Sigmoid colon (tissue), 7 donors: ENCODE measurements at places on chromosomes 4 and X. TPM values are rescaled to one million over a fixed set of nuclear protein-coding genes. Genes with fewer than 3 reads are reported as not detected.
A peak's percentile ranks its signal among the peaks of the same experiment; 100 is the strongest.

The HNRNPDL gene
- 178 TPM for total RNA-seq

The ALAS2 gene
- not detected for total RNA-seq

The PNMA3 gene
- not detected for total RNA-seq

The ANKRD37 gene
- total RNA-seq = 12.2 TPM

The MAGEB1 gene
- not detected for total RNA-seq

The SMC1A gene
- 27.8 TPM for total RNA-seq

DNA sequence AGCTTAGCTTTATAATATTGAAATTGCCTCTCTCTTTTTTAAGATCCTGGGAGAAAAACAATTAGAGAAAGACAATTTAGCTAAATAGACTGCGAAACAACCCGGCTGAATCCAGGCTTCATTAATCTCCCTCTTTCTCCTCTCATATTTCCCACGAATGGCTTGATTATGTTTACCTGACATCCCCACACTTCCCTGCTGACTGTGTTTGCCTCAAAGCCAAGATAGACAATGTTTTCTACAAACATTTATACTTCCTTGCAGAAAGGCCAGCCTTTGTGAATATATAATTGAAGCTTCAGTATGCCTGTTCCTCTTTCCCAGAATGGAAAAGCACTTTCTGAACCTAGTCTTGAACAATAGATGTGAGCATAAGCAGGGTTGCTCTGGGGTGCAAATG, 566.8 kb downstream of the PDHA2 start:
- no peak overlapping the region for H3K27ac ChIP-seq
- no peaks in the 10 kb centered on the region for H3K36me3 ChIP-seq
- no peak overlapping the region for H3K4me3 ChIP-seq

GRCh38 chr4:54233697-54234496, 4.8 kb downstream of the PDGFRA start:
- DNase-seq = peak; percentile 89
- H3K4me1 ChIP-seq = peaks cover 52% of the 10 kb centered on the region
- H3K27me3 ChIP-seq = peaks cover 49% of the 10 kb centered on the region
- H3K27ac ChIP-seq = peak overlapping the region; percentile 70
- peak overlapping the region; percentile 44 for H3K4me3 ChIP-seq

DNA sequence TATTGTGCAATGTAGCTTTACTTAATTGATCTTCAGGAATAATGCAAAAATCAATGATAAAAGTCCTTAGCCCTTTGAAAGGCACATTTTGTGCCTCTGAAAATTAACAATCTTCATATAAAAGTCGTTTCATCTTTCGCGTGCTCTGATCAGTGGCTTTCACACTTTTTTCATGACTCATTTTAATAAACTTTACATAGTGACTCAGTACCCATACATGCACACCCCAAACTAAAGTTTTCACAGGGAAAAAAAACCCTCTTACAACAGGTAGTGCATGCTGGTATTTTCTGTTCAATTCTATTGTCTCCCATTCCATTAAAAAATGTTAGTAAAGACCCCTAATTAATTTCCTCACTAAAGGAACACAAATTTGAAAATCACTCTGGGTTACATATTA, 21.5 kb downstream of the RWDD4 start:
- no peaks in the 10 kb centered on the region for H3K4me1 ChIP-seq
- no peak overlapping the region for H3K4me3 ChIP-seq
- peak overlapping the region; percentile 48 for H3K27ac ChIP-seq
- H3K36me3 ChIP-seq = no peaks in the 10 kb centered on the region
- no peak for DNase-seq

DNA sequence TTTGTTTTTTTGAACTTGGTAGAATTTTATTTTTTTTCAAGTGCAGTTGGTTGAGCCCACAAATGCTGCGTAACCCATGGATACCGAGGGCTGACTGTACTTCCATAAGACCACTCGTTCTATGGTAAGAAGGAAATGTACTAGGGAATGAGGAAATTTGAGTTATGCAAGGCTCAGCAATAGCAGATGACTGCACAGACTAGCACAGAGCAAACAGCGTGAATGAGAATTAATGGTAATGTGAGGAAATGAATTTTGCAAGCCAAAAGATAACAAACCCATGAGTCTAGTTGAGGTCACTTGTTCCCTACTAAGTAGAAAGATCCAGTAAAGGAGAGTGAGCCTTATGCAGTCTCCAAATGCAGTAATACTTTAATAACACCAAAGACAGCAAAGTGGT, 17.4 kb downstream of the GSPT2 start:
- DNase-seq = no peak
- no peak overlapping the region for H3K4me3 ChIP-seq
- H3K36me3 ChIP-seq = no peaks in the 10 kb centered on the region
- H3K27me3 ChIP-seq = no peaks in the 10 kb centered on the region
- H3K27ac ChIP-seq = no peak overlapping the region
- H3K4me1 ChIP-seq = no peaks in the 10 kb centered on the region

DNA sequence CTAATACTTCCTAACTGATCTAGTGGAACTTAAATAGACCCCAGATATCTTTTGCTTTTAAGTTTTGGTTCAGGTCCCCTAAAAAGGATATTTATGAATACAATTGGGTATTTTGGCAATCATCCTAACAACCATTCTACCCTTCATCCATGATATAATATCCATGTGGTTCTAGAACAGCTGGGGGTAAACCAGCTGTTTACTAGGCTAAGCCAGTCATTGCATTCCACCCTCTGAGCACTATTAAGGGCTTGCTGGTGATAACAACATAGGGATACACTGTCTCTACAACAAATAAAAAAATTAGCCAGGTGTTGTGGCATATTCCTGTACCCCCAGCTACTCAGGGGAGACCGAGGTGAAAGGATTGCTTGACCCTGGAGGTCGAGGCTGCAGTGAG, 54.8 kb upstream of the MAPK10 start:
- H3K27me3 ChIP-seq = no peaks in the 10 kb centered on the region
- H3K27ac ChIP-seq = no peak overlapping the region
- H3K4me1 ChIP-seq = no peaks in the 10 kb centered on the region
- no peaks in the 10 kb centered on the region for H3K36me3 ChIP-seq
- no peak for DNase-seq

GRCh38 chrX:41666251-41666650, 22.5 kb upstream of the GPR34 start:
- no peak for DNase-seq
- no peaks in the 10 kb centered on the region for H3K36me3 ChIP-seq
- H3K27me3 ChIP-seq = no peaks in the 10 kb centered on the region
- peaks cover 6% of the 10 kb centered on the region for H3K4me1 ChIP-seq

GRCh38 chr4:73275318-73275654, 16.7 kb upstream of the ANKRD17 start:
- no peaks in the 10 kb centered on the region for H3K27me3 ChIP-seq
- H3K4me3 ChIP-seq = no peak overlapping the region
- H3K4me1 ChIP-seq = no peaks in the 10 kb centered on the region

- H3K27me3 ChIP-seq = no peaks in the 10 kb centered on the region
- H3K27ac ChIP-seq = no peak overlapping the region
- no peak for DNase-seq
- no peaks in the 10 kb centered on the region for H3K4me1 ChIP-seq
- no peak overlapping the region for H3K4me3 ChIP-seq
Measured at GRCh38 chrX:65740909-65741308, 73.5 kb downstream of the MSN start.

GRCh38 chr4:126859872-126860271, 772.9 kb upstream of the INTU start:
- no peaks in the 10 kb centered on the region for H3K4me1 ChIP-seq
- no peaks in the 10 kb centered on the region for H3K27me3 ChIP-seq
- DNase-seq = no peak
- no peaks in the 10 kb centered on the region for H3K36me3 ChIP-seq
- no peak overlapping the region for H3K4me3 ChIP-seq
